Activated effector memory CD4-positive, alpha-beta T cell treated with anti-CD3 and anti-CD28 coated beads, Interleukin-2, amount 50 U/mL, for 16 hours (primary cell): ENCODE measurements at places on chromosomes 1 and 21.
A peak's percentile ranks its signal among the peaks of the same experiment; 100 is the strongest.

GRCh38 chr1:185786524-185786923 lies 52.3 kb downstream of the HMCN1 start:
- no peak for DNase-seq

GRCh38 chr21:29429218-29429617 lies 130.5 kb downstream of the BACH1 start:
- no peak for DNase-seq

GRCh38 chr1:99869304-99869703 lies 19.1 kb downstream of the AGL start:
- DNase-seq = no peak

- DNase-seq = no peak
Observed at GRCh38 chr1:14877224-14877623, 276.3 kb upstream of the TMEM51 start.

DNA sequence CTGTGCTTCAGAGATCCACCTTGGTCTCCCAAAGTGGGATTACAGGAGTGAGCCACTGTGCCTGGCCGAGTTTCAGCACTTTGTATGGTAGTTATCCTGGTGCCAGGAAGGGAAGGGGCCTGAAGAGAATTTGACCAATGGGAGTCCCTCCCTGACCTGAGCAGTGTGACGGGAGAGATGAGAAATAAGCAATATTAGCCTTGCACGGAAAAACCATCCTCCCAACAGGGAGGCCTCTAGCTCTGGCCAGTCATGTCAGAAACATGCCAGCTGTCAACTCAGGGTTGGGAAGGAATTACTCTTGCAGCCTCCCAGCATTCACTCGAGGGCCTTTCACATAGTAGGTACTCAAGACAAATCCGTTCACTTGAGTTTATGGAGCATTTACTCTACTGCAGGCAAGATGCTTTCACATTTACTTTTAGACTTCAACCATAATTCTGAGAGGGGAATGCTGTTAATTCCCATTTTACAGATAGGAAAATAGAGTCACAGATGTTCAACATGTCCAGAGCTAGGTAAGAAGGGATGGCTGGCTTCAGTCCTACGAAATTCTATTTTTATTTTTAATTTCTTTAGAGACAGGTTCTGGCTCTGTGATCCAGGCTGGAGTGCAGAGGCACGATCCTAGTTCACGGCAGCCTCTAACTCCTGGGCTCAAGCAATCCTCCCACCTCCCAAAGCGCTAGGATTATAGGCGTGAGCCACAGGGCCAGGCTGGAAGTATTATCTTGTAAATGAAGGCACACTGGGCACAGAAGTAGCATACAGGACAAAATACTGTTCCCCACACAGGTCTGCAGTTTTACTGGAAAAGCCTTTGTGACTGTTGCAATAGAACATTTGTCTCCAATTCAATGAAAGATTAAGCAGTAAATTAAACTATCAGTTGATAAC lies 3.2 kb upstream of the ATP13A2 start:
- peak; percentile 44 for DNase-seq

GRCh38 chr21:41501919-41502318 lies 6.0 kb downstream of the TMPRSS2 start:
- no peak for DNase-seq

- no peak for DNase-seq
Observed at GRCh38 chr1:98296681-98297080, 364.8 kb upstream of the SNX7 start.
